ENCODE measurements at places on chromosomes 6 and 20. TPM values are rescaled to one million over a fixed set of nuclear protein-coding genes. Genes with fewer than 3 reads are reported as not detected.

DNA sequence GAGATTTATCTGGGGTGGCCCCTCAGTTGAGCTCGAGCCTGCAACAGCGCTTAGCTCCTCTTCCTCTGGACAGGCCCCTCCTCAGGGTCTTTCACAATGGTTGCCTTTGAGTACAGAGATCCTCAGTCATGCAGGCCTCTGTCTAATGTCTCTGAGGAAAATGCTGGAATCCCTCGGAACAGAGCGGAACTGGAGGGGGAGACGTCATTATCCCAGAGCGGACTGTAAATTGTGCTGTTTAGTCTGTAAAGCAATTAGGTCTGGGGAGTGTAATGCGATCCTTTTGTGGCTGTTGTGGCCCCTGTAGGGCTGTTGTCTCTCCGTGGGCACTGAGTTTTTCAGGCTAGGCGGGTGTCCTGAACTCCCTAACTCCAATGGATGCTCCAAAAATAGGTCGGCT, 15.0 kb upstream of the DAAM2 start:
- H3K4me1 ChIP-seq, result no peaks in the 10 kb centered on the region
- no peak overlapping the region for H3K4me3 ChIP-seq
- no peak overlapping the region for H3K27ac ChIP-seq
- peaks cover 32% of the 10 kb centered on the region for H3K27me3 ChIP-seq
- DNase-seq, result no peak

DNA sequence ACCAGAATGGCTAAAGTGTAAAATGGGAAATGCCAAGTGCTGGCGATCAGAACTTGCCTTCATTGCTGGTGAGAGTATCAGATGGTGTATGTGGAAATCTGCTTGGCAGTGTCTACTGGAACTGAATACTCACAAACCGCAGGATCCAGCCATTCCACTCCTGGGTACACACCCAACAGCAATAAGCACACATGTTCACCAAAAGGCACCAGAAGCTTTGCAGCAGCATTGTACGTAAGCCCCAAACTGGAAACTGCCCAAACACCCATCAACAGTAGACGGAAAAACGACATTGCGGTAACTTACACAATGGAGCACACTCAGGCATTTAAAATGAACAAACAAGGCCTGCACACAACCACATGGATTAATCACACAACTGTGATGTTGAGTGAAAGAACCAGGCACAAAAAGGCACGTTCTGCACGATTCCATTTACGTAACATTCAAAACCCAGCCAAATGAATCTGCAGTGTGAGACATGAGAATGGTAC, 37.3 kb upstream of the BPIFA2 start:
- no peak overlapping the region for H3K27ac ChIP-seq
- no peak for DNase-seq
- H3K36me3 ChIP-seq, result no peaks in the 10 kb centered on the region

DNA sequence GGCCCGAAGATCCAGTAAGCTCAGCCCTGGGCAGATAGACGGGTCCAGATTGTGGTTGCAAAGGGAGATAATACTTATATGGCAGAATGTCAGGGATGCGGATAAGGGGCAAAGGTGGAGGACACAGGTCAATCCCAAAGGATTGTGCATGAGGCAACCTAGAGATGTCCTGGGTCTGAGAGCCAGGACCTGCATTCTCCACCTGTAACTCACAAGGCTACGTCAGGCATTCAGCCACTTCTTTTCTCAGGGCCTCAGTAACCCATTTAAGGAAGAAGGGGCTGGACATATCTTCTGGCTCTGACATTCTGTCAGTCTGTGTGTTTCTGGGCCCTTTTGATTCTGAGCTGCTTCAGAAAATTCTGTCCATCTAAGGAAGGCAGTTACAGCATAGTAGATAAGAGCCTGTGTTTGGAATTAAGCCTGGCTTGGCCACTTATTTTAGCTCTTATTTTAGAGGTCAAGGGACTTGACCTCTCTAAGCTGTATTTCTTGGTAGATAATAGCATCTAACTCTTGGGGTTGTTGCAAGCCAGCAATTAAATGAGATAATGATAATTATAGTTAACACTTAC, 40.2 kb downstream of the CNBD2 start:
- DNase-seq, result no peak
- no peaks in the 10 kb centered on the region for H3K4me1 ChIP-seq
- H3K4me3 ChIP-seq, result no peak overlapping the region
- H3K27me3 ChIP-seq, result peaks cover 3% of the 10 kb centered on the region
- no peak overlapping the region for H3K27ac ChIP-seq

- DNase-seq, result peak; percentile 49
- no peaks in the 10 kb centered on the region for H3K27me3 ChIP-seq
- H3K36me3 ChIP-seq, result no peaks in the 10 kb centered on the region
- H3K4me1 ChIP-seq, result peaks cover 79% of the 10 kb centered on the region
Measured at GRCh38 chr6:157561414-157561790, 180.4 kb downstream of the ZDHHC14 start.

GRCh38 chr6:139394027-139394649, 19.7 kb upstream of the CITED2 start:
- no peaks in the 10 kb centered on the region for H3K4me1 ChIP-seq
- H3K27ac ChIP-seq, result no peak overlapping the region
- H3K4me3 ChIP-seq, result no peak overlapping the region
- H3K36me3 ChIP-seq, result no peaks in the 10 kb centered on the region

DNA sequence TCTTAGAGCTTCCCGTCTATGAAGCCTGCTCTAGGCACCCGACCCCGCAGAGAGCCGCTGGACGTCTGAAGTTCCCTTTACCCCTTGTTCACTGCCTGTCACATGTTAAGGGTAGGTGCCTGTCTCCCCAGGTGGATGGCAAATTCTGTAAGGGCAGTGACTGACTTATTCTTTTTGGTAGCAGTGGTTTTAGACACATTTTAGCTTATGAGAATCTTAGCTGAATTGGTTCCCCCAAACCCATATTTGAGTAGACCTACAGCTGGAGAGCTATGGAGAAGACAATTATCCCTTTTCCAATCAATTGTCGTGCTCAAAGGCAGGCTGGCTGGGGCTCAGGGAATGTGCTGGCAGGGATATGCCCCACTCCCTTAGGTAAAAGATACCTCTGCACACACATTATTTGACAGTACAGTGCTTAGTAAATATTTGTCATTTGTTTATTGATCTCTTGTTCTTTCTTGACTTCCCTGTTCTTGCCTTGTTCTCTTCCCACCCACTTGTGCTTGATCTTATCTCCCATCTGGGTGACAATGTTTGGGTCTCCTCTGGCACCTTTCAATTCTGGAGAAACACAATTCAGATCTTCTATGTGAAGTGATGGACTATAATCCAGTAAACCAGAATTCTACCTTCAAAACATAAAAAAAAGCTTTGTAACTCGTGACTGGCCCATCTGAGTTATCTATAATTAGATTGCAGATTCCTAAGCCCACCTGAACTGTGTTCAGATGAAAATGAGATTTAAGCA, 114.3 kb upstream of the SLC2A12 start:
- no peak overlapping the region for H3K4me3 ChIP-seq

GRCh38 chr6:5659467-5659866, 347.3 kb downstream of the NRN1 start:
- H3K4me3 ChIP-seq, result no peak overlapping the region
- no peaks in the 10 kb centered on the region for H3K27me3 ChIP-seq
- no peak for DNase-seq

- no peak overlapping the region for H3K27ac ChIP-seq
- peaks cover 22% of the 10 kb centered on the region for H3K4me1 ChIP-seq
- no peaks in the 10 kb centered on the region for H3K27me3 ChIP-seq
- peaks cover 8% of the 10 kb centered on the region for H3K36me3 ChIP-seq
- DNase-seq, result no peak
Measured at GRCh38 chr6:72789145-72789544, 167.3 kb downstream of the KCNQ5 start.

GRCh38 chr6:32655203-32655710, 11.2 kb downstream of the HLA-DQB1 start:
- no peaks in the 10 kb centered on the region for H3K27me3 ChIP-seq
- no peak for DNase-seq
- peaks cover 43% of the 10 kb centered on the region for H3K36me3 ChIP-seq
- peak overlapping the region; percentile 58 for H3K27ac ChIP-seq
- no peak overlapping the region for H3K4me3 ChIP-seq

DNA sequence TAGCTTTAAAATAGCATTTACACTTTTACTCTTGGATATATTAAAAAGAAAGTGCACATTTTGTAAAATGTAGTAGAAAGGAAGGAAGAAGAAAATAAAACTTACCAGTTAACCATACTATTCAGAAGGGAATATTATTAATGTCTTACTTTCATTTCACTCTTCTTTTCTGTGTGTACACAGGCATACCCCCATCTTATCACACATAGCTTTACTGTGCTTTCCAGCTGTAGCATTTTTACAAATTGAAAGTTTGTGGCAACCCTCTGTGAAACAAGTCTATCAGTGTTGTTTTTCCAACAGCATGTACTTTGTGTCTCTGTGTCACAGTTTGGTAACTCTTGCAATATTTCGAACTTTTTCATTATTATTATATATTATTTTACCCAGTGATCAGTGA, 314.5 kb downstream of the UTRN start:
- peaks cover 23% of the 10 kb centered on the region for H3K4me1 ChIP-seq
- DNase-seq, result no peak
- peaks cover 18% of the 10 kb centered on the region for H3K36me3 ChIP-seq
- no peaks in the 10 kb centered on the region for H3K27me3 ChIP-seq
- H3K27ac ChIP-seq, result peak overlapping the region; percentile 56
- no peak overlapping the region for H3K4me3 ChIP-seq

DNA sequence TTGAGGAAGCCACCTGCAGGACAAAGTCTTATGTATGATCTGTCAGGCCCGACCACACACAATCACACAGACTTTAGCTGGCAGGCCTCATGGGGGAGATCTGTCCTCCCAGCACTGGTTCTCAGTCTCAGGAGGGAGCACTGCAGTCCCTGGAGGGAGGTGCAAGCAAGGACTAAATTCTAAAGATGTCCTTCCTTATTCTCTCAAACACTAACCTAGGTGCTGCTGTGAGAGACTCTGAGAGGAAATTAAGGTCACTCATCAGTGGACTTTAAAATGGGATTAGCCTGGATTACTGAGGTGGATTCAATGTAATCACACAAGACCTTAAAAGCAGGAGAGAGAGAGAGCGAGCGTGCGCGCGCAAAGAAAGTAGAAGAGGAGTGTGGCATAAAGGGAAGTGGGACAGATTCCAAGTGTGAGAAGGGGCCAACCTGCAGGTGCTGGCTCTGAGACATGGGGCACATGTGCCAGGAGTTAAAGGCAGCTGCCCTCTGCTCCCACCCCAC, 14.3 kb downstream of the GLO1 start:
- no peaks in the 10 kb centered on the region for H3K27me3 ChIP-seq
- peak overlapping the region; percentile 91 for H3K27ac ChIP-seq

- H3K36me3 ChIP-seq, result peaks cover 38% of the 10 kb centered on the region
- H3K4me3 ChIP-seq, result no peak overlapping the region
- H3K27ac ChIP-seq, result peak overlapping the region; percentile 92
- no peaks in the 10 kb centered on the region for H3K27me3 ChIP-seq
- DNase-seq, result no peak
Measured at GRCh38 chr6:90199900-90200299, 96.7 kb downstream of the BACH2 start.

GRCh38 chr6:5142131-5142530, 57.0 kb downstream of the PPP1R3G start:
- no peak for DNase-seq
- H3K4me1 ChIP-seq, result peaks cover 4% of the 10 kb centered on the region
- H3K36me3 ChIP-seq, result no peaks in the 10 kb centered on the region
- H3K4me3 ChIP-seq, result no peak overlapping the region

GRCh38 chr6:168951217-168951616, 302.4 kb downstream of the THBS2 start:
- H3K27ac ChIP-seq, result no peak overlapping the region
- peaks cover 23% of the 10 kb centered on the region for H3K27me3 ChIP-seq
- no peaks in the 10 kb centered on the region for H3K36me3 ChIP-seq
- DNase-seq, result no peak

DNA sequence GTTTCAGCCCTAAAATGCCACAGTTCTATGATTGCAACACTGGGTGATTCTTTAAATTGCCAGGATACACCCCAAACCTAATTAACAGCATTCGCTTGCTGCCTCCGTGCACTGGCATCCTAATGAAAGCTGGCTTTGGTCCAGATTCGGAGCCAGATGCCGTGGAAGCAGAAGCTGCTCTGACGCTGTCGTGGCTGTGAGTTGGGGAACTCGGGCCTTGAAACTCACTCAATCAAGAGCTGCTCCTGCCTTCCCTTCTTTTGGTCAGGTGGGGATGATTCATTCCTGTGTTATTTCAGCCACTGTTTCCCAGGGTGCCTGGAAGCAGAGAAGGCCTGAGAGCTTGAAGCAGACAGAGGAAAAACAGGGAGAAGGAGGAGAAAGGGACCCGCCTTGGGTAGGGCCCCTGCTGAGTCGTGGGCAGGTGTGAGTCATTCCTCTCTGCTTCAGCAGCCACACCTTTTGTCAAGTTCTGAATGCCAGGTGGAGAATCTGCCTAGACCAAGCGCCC, 36.2 kb upstream of the DSP start:
- no peaks in the 10 kb centered on the region for H3K36me3 ChIP-seq
- peaks cover 11% of the 10 kb centered on the region for H3K4me1 ChIP-seq
- H3K4me3 ChIP-seq, result peak overlapping the region; percentile 12
- DNase-seq, result no peak

- H3K36me3 ChIP-seq, result peaks cover 7% of the 10 kb centered on the region
- no peak overlapping the region for H3K4me3 ChIP-seq
- no peak overlapping the region for H3K27ac ChIP-seq
- peaks cover 31% of the 10 kb centered on the region for H3K27me3 ChIP-seq
- DNase-seq, result no peak
Measured at GRCh38 chr6:8177721-8178120, 75.4 kb upstream of the EEF1E1 start.

DNA sequence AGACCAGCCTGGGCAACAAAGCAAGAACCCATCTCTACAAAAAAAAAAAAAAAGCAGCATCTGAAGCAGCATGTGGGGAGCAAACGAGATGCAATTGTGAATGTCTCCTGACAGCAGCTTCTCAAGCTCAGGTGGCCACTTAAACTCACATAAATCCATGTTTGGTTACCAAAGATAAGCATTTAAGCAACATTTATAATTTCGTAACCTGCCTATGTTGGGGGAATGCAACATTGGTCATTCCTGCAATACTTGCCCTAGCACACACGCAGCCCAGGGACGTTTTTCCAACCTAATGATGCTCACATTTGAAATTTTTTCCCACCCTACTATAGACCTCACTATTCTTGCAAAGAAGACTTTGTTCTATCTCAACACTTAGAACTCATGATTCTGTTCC, 113.3 kb downstream of the ZFP64 start:
- DNase-seq, result no peak
- H3K27me3 ChIP-seq, result no peaks in the 10 kb centered on the region
- no peak overlapping the region for H3K4me3 ChIP-seq
- peaks cover 5% of the 10 kb centered on the region for H3K36me3 ChIP-seq

GRCh38 chr6:17988422-17988944, 1.0 kb upstream of the KIF13A start:
- no peaks in the 10 kb centered on the region for H3K36me3 ChIP-seq
- H3K27ac ChIP-seq, result peak overlapping the region; percentile 81
- DNase-seq, result no peak
- peaks cover 5% of the 10 kb centered on the region for H3K27me3 ChIP-seq
- peaks cover 30% of the 10 kb centered on the region for H3K4me1 ChIP-seq
- H3K4me3 ChIP-seq, result peak overlapping the region; percentile 92

- H3K27ac ChIP-seq, result peak overlapping the region; percentile 60
- H3K4me1 ChIP-seq, result peaks cover 12% of the 10 kb centered on the region
- H3K36me3 ChIP-seq, result no peaks in the 10 kb centered on the region
- H3K27me3 ChIP-seq, result no peaks in the 10 kb centered on the region
- DNase-seq, result no peak
- no peak overlapping the region for H3K4me3 ChIP-seq
Measured at GRCh38 chr20:25309395-25310267, 61.7 kb downstream of the PYGB start.

ZSCAN16 gene
- 14.3 TPM for polyA plus RNA-seq

TREM2 gene
- not detected for polyA plus RNA-seq

ROMO1 gene
- 323 TPM for polyA plus RNA-seq

SOX12 gene
- 1.00 TPM for polyA plus RNA-seq

TUBB1 gene
- 2.5 TPM for polyA plus RNA-seq

TP53INP2 gene
- polyA plus RNA-seq, result 0.76 TPM

FAM209B gene
- not detected for polyA plus RNA-seq

PPP1R11 gene
- 79.6 TPM for polyA plus RNA-seq

NQO2 gene
- 8.0 TPM for polyA plus RNA-seq

MICB gene
- polyA plus RNA-seq, result 9.2 TPM

BMP5 gene
- polyA plus RNA-seq, result not detected

Data from naive B cell (primary cell).